Transverse colon (tissue), 4 donors: ENCODE measurements at places on chromosomes 12 and 14.
A peak's percentile ranks its signal among the peaks of the same experiment; 100 is the strongest.

- no peak for DNase-seq
Measured at GRCh38 chr14:55583942-55584468, 4.0 kb downstream of the KTN1 start.

GRCh38 chr14:98143566-98143965, 1128.4 kb downstream of the BCL11B start:
- DNase-seq, result no peak

DNA sequence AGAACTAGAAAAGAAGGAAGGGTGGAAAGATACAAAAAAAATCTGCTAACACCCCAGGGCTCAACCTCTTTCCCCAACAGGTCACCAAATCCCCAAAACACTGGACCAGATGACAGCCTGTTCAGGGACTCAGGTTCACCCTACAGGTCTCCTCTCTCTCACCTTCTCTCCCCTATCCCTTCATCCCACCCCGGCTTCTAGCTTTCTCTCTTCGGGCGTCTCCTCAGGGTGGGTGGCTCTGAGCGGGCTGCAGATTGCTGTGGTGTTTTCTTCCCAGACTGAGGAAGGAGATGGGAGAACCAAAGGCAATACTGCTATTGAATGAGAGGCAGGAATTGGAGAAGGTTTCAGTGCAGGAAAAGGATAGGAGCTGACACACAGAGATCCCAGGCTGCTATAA, 39.3 kb downstream of the ANO2 start:
- no peak for DNase-seq

DNA sequence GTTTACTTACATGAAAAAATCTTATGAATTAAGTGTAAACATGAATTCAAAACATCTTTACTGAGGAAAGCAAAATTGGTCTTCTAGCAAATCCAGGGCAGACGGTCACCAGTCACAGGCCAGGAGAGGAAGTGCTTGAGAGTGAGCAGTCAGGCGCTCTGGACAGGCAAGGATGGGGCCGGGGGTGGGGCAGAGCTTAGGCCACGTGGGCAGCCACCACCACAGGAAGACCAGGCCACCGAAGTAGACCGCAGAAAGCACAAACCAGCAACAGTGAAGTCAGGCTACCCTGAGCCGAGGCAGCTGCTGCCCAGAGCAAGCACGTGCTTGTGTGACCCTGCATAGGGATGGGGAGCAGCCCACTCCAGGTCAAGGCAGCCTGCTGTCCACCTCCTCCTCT, 33.5 kb downstream of the SLC6A12 start:
- DNase-seq, result peak; percentile 44

DNA sequence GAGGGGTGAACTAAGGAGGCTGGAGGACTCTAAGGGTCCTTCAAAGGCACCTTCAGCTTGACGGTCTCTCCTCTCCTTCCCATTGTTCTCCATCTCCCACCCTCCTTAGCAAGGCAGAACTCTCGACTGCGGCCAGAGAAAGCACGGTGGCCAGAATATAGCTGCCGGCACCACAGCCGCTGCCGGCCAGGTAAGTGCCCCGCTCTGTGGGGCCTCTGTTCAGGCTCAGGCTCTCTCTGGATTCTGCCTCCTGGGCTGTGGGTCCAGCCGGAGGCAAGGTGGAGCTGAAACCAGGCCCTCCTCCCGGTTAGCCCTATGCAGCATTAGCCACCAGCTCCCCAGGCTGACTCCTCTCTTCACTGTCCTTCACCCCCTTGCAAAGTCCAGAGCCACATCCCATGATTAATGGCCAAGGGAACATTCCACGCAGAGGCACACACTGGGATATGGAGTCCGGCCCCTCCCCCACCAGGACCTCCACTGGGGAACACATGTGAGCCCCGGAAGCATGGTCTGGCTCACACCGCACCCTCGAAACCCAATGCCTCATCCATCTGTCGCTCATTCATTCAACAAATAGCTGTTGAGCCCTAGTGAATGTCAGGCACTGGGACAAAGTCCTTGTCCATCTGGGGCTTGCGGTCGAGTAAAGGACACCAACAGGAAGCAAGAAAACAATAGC, 25.2 kb downstream of the LTBP2 start:
- no peak for DNase-seq
